PC-3 (cell line): ENCODE measurements at places on chromosomes 12 and 14. TPM values are rescaled to one million over a fixed set of nuclear protein-coding genes. Genes with fewer than 3 reads are reported as not detected.

The SDSL gene
- 14.0 and 19.9 TPM in 2 replicates for total RNA-seq

The ACAD10 gene
- total RNA-seq = 21.8 and 27.4 TPM in 2 replicates

The PPP1R1A gene
- total RNA-seq = not detected in 2 replicates

The C1QL4 gene
- total RNA-seq = 5.3 and 6.9 TPM in 2 replicates

The CIROP gene
- not detected in 2 replicates for total RNA-seq

The LTB4R2 gene
- total RNA-seq = 9.3 and 19.3 TPM in 2 replicates

The NTF3 gene
- total RNA-seq = not detected in 2 replicates

The INSM2 gene
- 0.07 TPM in 1 of 2 replicates, not detected in the other for total RNA-seq

The AQP2 gene
- not detected in 2 replicates for total RNA-seq

The GLI1 gene
- total RNA-seq = 3.0 TPM in 1 of 2 replicates, not detected in the other

The IRAK4 gene
- total RNA-seq = 5.6 and 8.9 TPM in 2 replicates

The OAS2 gene
- 5.8 and 10.5 TPM in 2 replicates for total RNA-seq

The FAM90A1 gene
- not detected in 2 replicates for total RNA-seq

The PRIMA1 gene
- total RNA-seq = 0.04 TPM in 1 of 2 replicates, not detected in the other

The AVPR1A gene
- total RNA-seq = not detected in 2 replicates

The PLEKHD1 gene
- total RNA-seq = 0.15 and 0.35 TPM in 2 replicates

The CLEC1B gene
- total RNA-seq = not detected in 2 replicates

The TAS2R9 gene
- not detected in 2 replicates for total RNA-seq

The HCAR2 gene
- total RNA-seq = 0.17 TPM in 1 of 2 replicates, not detected in the other

The DHRS4L2 gene
- 16.5 and 26.7 TPM in 2 replicates for total RNA-seq

The FAM181A gene
- not detected in 2 replicates for total RNA-seq

The GYS2 gene
- total RNA-seq = not detected in 2 replicates

The SIX1 gene
- total RNA-seq = 16.5 and 18.2 TPM in 2 replicates

The CPNE6 gene
- total RNA-seq = not detected in 2 replicates

The SERPINA10 gene
- total RNA-seq = not detected in 2 replicates

The RNASE3 gene
- not detected in 2 replicates for total RNA-seq

The SLC25A47 gene
- total RNA-seq = 0.07 TPM in 1 of 2 replicates, not detected in the other

The C3AR1 gene
- total RNA-seq = not detected in 2 replicates

The DPY19L2 gene
- total RNA-seq = 0.33 and 0.98 TPM in 2 replicates

The FOXG1 gene
- total RNA-seq = not detected in 2 replicates

The VSIG10 gene
- total RNA-seq = 60.8 and 68.8 TPM in 2 replicates

The IKBIP gene
- total RNA-seq = 11.1 and 14.6 TPM in 2 replicates

The PLXNC1 gene
- 0.15 TPM in 1 of 2 replicates, not detected in the other for total RNA-seq

The RNASE4 gene
- total RNA-seq = 5.9 and 8.5 TPM in 2 replicates

The TAS2R14 gene
- total RNA-seq = 1.6 and 1.8 TPM in 2 replicates

The TRIM9 gene
- 2.5 and 2.6 TPM in 2 replicates for total RNA-seq

The TCTN2 gene
- total RNA-seq = 13.9 and 15.8 TPM in 2 replicates

The GPRC5D gene
- not detected in 2 replicates for total RNA-seq

The FAM222A gene
- 11.7 and 15.3 TPM in 2 replicates for total RNA-seq

The SLC41A2 gene
- total RNA-seq = 16.3 and 20.4 TPM in 2 replicates

The PLEKHG7 gene
- not detected in 2 replicates for total RNA-seq

The POTEM gene
- total RNA-seq = 0.12 TPM in 1 of 2 replicates, not detected in the other

The DNAJC22 gene
- total RNA-seq = 12.9 and 16.8 TPM in 2 replicates
